ENCODE measurements at places on chromosomes 6 and 20.

DNA sequence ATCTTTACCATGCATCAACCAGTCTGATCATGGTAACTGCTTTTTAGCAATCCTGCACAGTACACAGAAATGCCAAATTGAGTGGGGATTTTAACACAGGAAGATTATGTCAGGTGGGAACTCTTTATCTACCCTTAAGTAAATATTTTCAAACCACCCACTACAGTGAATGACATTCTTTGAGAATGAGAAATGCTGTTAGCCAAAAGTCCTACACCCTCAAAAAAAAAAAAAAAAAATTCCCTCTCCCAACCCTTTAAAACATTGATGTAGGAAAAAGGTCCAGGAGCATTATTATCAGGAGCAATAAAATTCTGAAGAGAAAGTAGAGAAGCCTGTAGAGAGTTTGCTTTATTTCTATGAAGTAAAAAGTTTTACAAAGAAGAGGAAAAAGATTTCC, 307.2 kb upstream of the THEMIS start:
- H3K27me3 ChIP-seq = no peaks in the 10 kb centered on the region
- H3K36me3 ChIP-seq = no peaks in the 10 kb centered on the region
- H3K4me3 ChIP-seq = no peak overlapping the region
- H3K27ac ChIP-seq = no peak overlapping the region
- H3K4me1 ChIP-seq = peaks cover 2% of the 10 kb centered on the region
- DNase-seq = no peak

- no peak overlapping the region for H3K27ac ChIP-seq
- no peaks in the 10 kb centered on the region for H3K4me1 ChIP-seq
- no peaks in the 10 kb centered on the region for H3K36me3 ChIP-seq
- peaks cover 42% of the 10 kb centered on the region for H3K27me3 ChIP-seq
- H3K4me3 ChIP-seq = no peak overlapping the region
Observed at GRCh38 chr20:40954521-40955165, 74.0 kb upstream of the TOP1 start.

GRCh38 chr20:1661542-1662299, 4.1 kb upstream of the SIRPG start:
- peak overlapping the region; percentile 71 for H3K4me3 ChIP-seq
- DNase-seq = no peak
- no peaks in the 10 kb centered on the region for H3K36me3 ChIP-seq
- peak overlapping the region; percentile 95 for H3K27ac ChIP-seq
- peaks cover 66% of the 10 kb centered on the region for H3K4me1 ChIP-seq

- peak overlapping the region; percentile 100 for H3K27ac ChIP-seq
- no peaks in the 10 kb centered on the region for H3K27me3 ChIP-seq
Observed at GRCh38 chr6:26441977-26442376, 1.7 kb downstream of the BTN3A3 start.

DNA sequence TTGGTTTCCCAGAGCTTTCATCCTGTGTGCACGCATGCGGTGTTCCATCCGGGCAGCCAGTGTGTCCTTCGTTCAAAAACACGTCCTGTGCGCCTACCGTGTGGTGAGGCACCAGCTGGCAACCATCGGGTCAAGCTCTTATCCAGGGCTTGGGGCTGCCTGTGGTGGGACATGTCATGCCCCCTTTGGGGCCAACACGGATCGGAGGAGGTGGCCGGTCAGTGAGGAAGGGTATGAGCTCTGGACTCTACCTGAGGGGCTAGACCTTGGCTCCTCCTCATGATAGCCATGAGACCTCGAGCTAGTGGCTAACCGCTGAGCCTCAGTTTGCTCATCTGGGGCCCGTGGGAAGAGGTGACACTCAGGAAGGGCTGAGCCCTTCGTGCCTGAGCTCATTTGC, 158.5 kb upstream of the PMEPA1 start:
- no peak overlapping the region for H3K4me3 ChIP-seq
- H3K27me3 ChIP-seq = peaks cover 62% of the 10 kb centered on the region
- peaks cover 2% of the 10 kb centered on the region for H3K36me3 ChIP-seq
- H3K4me1 ChIP-seq = peaks cover 15% of the 10 kb centered on the region

DNA sequence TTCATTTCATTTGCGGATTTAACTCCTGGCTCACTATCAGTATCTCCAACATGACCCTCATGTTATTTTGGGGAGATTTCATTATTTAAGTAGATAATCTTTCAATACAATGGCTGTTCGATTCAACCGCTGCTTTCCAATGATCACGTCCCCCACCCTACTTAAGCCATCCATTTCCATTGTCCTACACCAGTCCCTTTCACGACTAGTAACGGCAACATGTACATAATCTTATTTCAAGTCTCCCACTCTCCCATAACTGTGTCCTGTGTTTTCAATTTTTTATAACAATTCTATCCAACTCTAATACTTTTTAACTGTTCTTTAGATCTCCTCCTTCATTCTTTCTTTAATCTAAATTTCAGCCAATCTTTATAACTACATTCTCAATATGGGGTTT, 890.8 kb upstream of the MAP3K7 start:
- no peak overlapping the region for H3K27ac ChIP-seq
- DNase-seq = no peak
- H3K36me3 ChIP-seq = no peaks in the 10 kb centered on the region
- no peaks in the 10 kb centered on the region for H3K27me3 ChIP-seq
- H3K4me1 ChIP-seq = no peaks in the 10 kb centered on the region

- H3K27ac ChIP-seq = no peak overlapping the region
- H3K4me3 ChIP-seq = no peak overlapping the region
- no peaks in the 10 kb centered on the region for H3K4me1 ChIP-seq
- no peak for DNase-seq
- H3K27me3 ChIP-seq = peaks cover 53% of the 10 kb centered on the region
Observed at GRCh38 chr20:57898332-57898731, 188.5 kb upstream of the PMEPA1 start.

DNA sequence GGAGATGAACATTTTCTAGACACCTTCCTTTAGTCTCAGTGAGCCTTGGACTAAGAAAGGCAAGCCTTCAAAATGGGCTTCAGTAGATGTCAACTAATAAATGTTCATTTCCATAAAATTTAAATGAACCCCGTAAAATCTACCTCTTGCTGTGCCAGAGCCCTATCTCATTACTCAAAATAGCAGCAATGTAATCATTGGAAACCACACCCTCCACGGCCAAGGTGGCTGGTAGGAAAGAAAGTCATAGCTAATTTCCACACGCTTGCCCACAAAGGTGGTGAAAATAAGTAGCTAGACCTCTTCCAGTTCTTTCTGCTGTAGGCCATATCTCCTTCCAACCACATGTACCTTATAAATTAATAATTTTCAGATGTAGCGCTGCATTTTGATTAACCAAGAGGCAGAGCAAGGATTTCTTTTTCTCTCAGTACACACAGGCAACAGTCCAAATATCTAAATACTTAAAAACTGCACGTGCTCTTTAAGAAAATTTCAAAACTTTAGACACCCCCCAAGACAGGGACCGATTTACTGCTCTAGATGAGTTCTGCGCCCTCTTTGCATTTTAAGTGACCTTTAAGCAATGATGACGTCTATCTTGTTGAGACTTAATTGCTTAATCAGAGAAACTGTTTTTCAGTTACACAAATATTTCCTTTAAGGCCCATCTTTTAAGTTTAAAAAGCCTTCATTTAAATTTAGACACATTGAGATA, 290.8 kb downstream of the ZNF217 start:
- peaks cover 4% of the 10 kb centered on the region for H3K36me3 ChIP-seq
- H3K4me1 ChIP-seq = peaks cover 2% of the 10 kb centered on the region
- no peak overlapping the region for H3K4me3 ChIP-seq
- no peak overlapping the region for H3K27ac ChIP-seq

GRCh38 chr6:158270389-158271127, 41.7 kb upstream of the TULP4 start:
- H3K4me3 ChIP-seq = peak overlapping the region; percentile 36
- H3K36me3 ChIP-seq = peaks cover 4% of the 10 kb centered on the region
- no peaks in the 10 kb centered on the region for H3K27me3 ChIP-seq
- H3K4me1 ChIP-seq = peaks cover 5% of the 10 kb centered on the region
- H3K27ac ChIP-seq = peak overlapping the region; percentile 83

GRCh38 chr20:54645445-54646155, 170.2 kb downstream of the DOK5 start:
- no peak for DNase-seq
- no peaks in the 10 kb centered on the region for H3K36me3 ChIP-seq
- H3K4me3 ChIP-seq = no peak overlapping the region
- no peaks in the 10 kb centered on the region for H3K4me1 ChIP-seq
- peaks cover 19% of the 10 kb centered on the region for H3K27me3 ChIP-seq
- H3K27ac ChIP-seq = no peak overlapping the region
